ENCODE measurements at places on chromosomes 1 and 21. TPM values are rescaled to one million over a fixed set of nuclear protein-coding genes. Genes with fewer than 3 reads are reported as not detected.

The FCRL6 gene
- total RNA-seq, result not detected

The IFI6 gene
- total RNA-seq, result 75.3 TPM

The DNAI4 gene
- 6.6 TPM for total RNA-seq

The LAD1 gene
- not detected for total RNA-seq

The ARTN gene
- total RNA-seq, result 10.7 TPM

The MPL gene
- total RNA-seq, result not detected

- peak; percentile 59 for DNase-seq
These were observed 20.4 kb downstream of the AIM2 start for GRCh38 chr1:159056069-159056698.

DNA sequence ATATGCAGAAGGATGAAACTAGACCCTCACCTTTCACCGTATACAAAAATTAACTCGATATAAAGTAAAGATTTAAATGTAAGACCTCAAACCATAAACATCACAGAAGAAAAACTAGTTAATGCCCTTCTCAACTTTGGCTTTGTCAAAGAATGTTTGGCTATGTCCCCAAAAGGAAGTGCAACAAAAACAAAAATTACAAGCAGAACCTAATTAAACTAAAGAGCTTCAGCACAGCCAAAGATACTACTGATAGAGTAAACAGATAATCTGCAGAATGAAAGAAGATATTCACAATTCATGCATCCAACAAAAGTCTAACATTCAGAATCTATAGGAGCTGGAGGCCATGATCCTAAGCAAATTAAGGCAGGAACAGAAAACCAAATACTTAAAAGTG, 824.6 kb upstream of the NEGR1 start:
- DNase-seq, result no peak

- DNase-seq, result no peak
These were observed 46.6 kb upstream of the IPO9 start for GRCh38 chr1:201782353-201782752.

GRCh38 chr21:14383596-14384180, 742 bp upstream of the HSPA13 start:
- DNase-seq, result peak; percentile 53

All from RPMI7951 (cell line).